Renal cortical epithelial cell (primary cell): ENCODE measurements at places on chromosomes 16 and 17.

DNA sequence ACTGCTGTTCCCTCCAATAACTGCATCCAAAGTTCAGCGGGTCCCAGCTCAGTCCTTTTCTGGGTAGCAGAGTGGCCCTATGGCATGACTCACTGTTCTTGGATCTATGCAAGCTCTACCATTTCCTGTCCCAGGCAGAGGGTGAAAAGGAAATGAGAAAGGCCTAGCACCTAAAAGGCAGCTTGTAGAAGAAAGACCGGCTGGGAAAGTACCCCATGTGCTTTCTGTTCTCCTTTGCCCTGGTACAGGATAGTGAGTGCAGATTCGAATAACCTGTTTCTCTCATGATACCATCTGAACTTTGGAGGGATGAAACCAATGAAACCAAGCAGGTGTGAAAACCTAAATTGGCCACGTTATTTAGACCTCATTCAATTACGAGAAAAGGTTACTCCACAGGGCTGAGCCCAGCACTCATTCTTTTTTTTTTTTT, 12.7 kb upstream of the HASPIN start:
- peak; percentile 71 for DNase-seq

DNA sequence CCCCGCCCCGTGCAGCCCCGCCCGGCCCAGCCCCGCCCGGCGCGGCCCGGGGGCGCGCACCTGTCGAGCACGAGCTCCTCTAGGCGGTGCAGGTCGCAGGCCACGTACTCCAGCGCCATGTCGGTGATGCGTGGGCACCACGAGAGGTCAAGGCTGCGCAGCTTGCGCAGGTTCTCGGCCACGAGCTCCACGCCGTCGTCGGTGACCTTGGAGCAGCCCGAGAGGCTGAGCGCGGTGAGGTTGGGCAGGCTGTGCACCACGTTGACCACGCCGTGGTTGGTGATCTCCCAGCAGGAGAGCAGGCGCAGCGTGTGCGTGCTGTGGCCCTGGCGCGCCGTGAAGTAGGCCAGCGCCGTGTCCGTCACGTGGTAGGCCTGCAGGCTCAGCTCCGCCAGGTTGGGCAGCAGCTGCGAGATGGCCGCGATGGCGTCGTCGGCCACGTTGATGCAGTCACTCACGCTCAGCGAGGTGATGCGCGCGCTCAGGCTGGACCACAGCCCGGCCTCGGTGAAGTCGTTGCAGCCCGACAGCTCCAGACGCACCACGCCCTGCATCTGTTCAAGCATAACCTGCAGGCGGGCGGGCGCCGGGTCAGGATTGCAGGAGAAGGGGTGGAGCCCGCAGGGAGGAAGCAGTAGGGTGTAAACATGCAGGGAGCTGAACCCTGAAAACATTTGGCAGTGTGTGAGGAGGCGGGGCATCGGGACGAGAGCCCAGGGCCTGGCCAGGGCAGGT, 5.3 kb upstream of the WDR24 start:
- DNase-seq, result peak; percentile 44

GRCh38 chr17:28065706-28066105, 23.2 kb downstream of the NLK start:
- no peak for DNase-seq

GRCh38 chr17:142876-143784, 5.8 kb downstream of the SCGB1C2 start:
- no peak for DNase-seq

DNA sequence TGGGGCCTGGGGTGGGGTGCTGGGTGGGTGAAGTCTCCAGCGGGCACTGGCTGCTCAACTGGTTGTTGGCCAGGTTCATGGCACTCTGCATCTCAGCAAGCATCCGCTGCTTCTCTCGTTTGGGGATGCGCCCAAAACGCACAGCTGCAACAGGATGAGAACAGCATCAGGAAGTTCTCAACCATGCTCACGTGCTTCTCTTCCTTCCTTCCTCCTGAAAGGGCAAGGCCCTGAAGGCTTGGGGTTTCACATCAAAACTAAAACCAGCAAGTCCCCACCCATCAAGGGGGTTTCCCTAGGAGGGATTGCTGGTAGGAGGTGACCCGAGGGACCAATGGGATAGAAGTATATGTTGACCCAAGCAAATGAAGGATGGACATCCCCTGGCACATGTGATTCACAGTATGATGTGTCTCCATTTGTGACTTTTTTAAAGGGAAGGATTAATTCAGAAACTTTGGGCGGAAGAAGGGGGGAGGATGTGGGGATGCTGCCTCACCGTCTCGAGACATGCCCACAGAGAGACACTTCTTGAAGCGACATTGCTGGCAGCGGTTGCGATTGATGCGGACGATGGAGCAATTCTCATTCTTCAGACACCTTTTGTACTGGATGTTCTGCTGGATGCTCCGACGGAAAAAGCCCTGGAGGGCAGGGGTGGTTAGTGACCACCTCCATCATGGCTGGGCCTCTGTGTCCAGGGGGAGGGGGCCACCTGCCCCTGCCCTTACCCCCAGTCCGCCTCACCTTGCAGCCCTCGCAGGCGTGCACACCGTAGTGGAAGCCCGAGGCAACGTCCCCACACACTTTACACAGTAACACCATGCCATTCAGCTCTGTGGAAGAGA, 4.2 kb downstream of the NR1D1 start:
- no peak for DNase-seq

GRCh38 chr16:2787406-2787805, at the start of gene PRSS33:
TSS of gene PRSS33 (minus strand) at chr16:2787560. CDS start at chr16:2786547, 1,013 bp downstream.
- DNase-seq, result no peak

- peak; percentile 54 for DNase-seq
Observed at GRCh38 chr17:74798239-74798707, 22.1 kb upstream of the NAT9 start.

- no peak for DNase-seq
Observed at GRCh38 chr17:9356488-9356911, 219.1 kb downstream of the STX8 start.

GRCh38 chr16:66420396-66420795, 6.7 kb upstream of the BEAN1 start:
- DNase-seq, result peak; percentile 83

GRCh38 chr17:9937241-9937761, 32.2 kb upstream of the RCVRN start:
- DNase-seq, result no peak

DNA sequence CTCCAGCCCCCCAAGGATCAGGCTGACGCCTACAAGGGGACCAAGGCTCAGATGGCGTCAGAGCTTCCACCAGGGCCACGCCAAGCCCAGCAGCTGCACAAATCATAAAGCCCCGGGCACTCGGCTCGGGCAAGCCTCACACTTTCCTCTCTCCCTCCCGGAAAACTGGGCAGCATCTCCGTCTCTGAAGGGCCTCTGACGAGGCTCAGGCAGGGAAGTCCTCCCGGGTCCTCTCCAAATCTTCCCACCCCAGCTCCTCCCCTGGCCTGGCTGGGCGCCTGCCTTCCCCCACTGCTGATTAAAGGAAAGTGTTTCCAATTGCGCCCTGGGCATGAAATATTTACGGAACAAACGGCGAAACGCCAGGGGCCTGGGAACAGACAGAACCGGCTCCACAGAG, 38.5 kb downstream of the PIEZO1 start:
- DNase-seq, result no peak
